ENCODE measurements at places on chromosomes 1 and 21. TPM values are rescaled to one million over a fixed set of nuclear protein-coding genes. Genes with fewer than 3 reads are reported as not detected.

The CASQ1 gene
- not detected for total RNA-seq

GRCh38 chr1:226589008-226589733 lies 40.6 kb downstream of the STUM start:
- no peak for DNase-seq

The C4BPB gene
- total RNA-seq: not detected

DNA sequence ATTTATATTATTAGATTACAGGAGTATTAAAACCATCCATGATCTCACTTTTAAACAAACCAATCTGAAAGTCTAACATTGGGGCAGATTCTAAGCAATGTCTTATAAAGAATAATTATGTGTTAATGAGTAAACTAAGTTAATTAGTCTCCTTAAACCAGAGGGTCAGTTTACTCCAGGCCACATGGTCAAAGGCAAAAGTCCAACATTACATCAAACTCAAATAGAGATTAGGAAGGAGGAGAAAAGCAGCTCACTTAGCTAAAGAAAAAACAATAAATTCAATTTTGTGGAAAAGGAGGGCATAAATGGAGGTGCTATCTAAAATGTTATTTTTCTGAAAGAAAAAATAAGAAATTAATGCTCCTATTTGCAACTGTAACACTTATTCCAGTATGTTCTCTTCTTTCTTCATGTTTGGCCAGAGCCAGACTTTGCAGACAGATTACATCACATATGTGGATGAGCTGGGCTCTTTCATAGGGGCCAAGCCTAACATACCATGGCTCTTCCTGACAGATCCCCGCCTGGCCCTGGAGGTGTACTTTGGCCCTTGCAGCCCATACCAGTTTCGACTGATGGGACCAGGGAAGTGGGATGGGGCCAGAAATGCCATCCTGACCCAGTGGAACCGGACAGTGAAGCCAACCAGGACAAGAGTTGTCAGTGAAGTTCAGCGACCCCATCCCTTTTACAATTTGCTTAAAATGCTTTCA lies 24.3 kb upstream of the FMO2 start:
- DNase-seq: no peak

- no peak for DNase-seq
These were observed 42.4 kb downstream of the GLUL start for GRCh38 chr1:182348961-182349747.

DNA sequence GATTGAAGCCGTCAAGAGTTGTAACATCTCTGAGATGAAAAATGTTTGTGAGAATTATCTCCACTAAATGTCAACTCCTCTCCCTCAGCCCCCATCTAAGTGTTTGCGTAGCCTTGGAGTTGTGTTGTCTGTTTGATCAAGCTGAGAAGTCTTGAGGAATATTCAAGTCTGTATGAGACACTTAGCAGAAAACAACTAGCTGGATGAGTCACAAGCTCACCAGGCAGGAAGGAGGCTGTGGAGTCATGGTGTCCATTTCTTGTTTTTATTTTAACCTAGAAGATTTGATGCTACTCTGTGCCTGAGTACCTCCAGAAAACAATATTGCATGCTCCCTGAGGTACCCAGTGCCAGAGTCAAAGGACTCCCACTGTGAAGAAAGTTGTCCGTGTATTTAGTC lies 211.6 kb upstream of the PLXNA2 start:
- no peak for DNase-seq

The OR2W3 gene
- 0.31 TPM for total RNA-seq

GRCh38 chr1:39398278-39399021 lies 93.0 kb upstream of the BMP8A start:
- no peak for DNase-seq

GRCh38 chr1:197441999-197442414 lies 174.0 kb downstream of the CRB1 start:
- DNase-seq: no peak

The MED8 gene
- 42.6 TPM for total RNA-seq

DNA sequence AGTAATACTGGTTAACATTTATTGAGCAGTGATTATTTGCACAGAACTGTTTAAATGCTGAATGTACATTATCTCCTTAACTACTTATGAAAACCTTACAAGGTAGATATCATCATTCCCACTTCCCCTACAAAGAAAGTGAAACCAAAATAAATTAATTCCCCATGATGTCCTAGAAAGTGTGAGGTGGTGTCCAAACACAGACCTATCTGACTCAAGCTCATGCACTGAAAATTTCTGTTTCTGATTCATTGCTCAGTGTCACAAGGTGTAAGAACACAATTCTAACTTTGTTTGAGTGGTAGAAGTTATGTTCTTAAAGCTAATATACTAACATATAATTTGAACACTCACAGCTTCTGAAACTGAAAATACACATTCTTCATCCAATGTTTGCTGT lies 178.7 kb downstream of the MRPL39 start:
- no peak for DNase-seq

DNA sequence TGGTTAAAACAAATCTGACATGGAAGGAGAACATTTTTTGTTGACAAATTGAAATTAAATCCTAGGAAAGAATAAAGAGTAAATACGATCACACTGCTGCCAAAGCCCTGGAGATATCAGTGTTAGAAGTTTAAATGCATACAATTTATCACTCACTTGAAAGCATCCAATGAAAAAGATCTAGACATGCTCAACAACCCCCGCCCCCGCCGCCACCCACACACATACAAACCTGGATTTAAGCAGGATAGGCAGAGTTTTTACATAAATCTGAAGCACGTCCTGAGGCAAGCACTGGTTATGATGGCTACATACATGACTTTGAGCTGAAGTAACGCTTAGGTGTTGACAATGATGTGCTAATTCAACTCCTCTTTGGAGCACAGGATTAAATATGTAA lies 58.5 kb downstream of the LYST start:
- no peak for DNase-seq

DNA sequence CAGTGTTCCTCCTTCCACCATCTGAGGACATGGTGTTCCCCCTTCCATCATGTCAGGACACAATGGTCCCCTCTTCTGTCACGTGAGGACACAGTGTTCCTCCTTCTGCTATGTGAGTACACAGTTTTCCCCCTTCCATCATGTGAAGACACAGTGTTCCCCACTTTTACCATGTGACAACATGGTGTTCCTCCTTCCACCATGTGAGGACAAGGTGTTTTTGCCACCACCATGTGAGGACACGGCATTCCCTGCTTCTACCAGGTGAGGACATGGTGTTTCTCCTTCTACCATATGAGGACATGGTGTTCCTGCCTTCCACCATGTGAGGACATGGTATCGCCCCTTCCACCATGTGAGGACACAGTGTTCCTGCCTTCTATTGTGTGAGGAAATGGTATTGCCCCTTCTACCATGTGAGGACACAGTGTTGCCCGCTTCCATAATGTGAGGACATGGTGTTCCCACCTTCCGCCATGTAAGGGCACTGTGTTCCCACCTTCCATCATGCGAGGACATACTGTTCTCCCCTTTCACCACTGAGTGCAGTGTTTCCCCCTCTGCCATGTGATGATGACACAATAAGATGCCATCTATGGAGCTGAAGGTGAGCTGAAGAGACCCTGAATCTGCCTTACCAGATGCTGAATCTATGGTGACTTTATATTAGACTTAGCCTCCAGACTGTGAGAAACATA lies 132.3 kb downstream of the FCRL5 start:
- DNase-seq: no peak

DNA sequence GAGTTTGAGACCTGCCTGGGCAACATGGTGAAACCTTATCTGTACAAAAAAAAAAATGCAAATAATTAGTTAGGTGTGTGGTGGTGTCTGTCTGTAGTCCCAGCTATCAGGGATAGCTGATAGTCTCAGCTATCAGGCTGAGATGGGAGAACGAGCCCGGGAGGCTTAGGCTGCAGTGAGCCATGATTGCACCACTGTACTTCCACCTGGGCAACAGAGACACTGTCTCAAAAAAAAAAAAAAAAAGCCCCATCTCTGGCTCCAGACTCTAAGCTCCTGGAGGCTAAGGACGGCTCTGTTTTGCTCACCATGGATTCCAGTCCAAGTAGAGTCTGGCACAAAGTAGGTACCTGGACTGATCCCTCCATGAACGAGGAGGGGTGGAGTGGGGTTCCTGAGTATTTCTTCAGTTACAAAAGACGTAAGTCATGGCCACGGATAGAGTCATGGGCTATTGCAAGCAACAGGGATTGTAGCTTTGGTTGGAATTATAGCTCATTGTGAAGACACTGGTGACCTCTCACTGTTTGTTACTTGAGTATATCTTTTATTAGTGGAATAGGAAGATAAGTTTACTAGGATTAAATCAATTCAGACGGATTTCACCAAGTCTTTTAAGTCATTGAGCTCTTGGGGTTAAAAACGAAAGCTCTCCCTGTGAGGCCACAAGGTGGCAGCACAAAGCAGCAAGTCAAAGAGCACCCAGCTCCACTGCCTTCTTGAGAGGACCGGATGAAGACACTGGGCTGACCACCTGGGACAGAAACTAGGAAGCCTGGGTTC lies 35.6 kb upstream of the TMEM61 start:
- peak; percentile 76 for DNase-seq

The ZNF697 gene
- total RNA-seq: 0.17 TPM

- DNase-seq: no peak
These were observed 26.1 kb upstream of the RGL1 start for GRCh38 chr1:183778568-183779433.

The ZNF695 gene
- 0.33 TPM for total RNA-seq

- no peak for DNase-seq
These were observed 7.8 kb downstream of the KCNJ15 start for GRCh38 chr21:38264571-38264970.

DNA sequence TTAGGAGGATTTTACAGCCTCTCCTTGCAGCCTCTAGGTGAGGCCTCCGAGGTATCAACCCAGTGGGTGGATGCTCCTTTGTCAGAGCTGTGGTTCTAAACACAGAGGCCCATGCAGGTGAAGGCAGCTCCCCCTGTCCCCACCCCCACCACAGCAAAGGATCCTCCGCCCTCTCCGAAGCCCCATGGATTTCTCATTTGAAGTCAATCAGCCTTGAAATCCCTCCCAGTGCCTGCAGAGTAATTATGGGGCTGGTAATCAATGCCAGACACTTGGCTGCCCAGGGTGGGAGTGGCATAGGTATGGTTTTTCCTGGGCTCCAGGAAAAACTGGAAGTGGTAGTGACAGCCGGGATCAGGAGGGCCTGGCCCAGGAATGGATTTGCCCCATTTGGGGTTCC lies 119.5 kb upstream of the CSF3R start:
- no peak for DNase-seq

The ANXA9 gene
- not detected for total RNA-seq

GRCh38 chr1:22039594-22040285 lies 12.8 kb upstream of the CDC42 start:
- peak; percentile 90 for DNase-seq

DNA sequence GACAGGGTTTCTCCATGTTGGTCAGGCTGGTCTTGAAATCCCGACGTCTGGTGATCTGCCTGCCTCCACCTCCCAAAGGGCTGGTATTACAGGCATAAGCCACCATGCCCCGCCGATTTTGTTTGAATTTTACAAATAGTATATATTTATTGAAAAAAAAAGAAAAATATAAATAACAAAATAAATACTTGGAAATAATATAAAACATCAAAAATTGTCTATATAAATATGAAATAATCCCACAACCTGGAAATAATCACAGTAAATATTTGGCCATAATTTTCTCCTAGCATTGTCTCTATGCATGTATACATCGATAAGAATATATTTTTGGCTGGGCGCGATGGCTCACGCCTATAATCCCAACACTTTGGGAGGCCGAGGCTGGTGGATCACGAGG lies 2.7 kb upstream of the PLOD1 start:
- no peak for DNase-seq

DNA sequence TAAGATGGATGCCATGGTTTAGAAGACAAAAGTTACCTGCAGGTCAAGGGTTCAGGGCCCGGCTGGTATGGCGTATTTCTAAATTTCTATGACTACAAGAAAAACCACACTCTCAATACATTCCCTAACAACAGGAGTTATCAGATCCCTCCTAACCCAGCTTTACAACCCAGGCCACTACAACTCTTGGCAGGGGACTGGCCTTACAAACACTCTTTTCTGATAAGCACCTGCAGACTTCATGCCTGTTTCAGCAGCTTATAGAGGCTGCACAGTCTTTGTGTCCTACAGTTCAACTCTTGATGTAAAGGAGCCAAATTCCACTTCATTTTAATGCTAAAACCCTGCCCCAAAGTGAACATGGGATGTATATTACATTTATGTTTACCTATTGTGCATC lies 461.4 kb downstream of the SIPA1L2 start:
- no peak for DNase-seq

The CD101 gene
- total RNA-seq: 2.3 TPM

- no peak for DNase-seq
These were observed 8.3 kb upstream of the ERICH3 start for GRCh38 chr1:74681851-74682250.

GRCh38 chr1:21020151-21020550 lies 156.5 kb downstream of the EIF4G3 start:
- no peak for DNase-seq

- DNase-seq: no peak
These were observed 115.5 kb downstream of the NMNAT2 start for GRCh38 chr1:183302452-183303322.

GRCh38 chr1:39890273-39890672 lies 7.0 kb upstream of the TRIT1 start:
- DNase-seq: no peak

The SYPL2 gene
- total RNA-seq: not detected

The HHAT gene
- total RNA-seq: 0.56 TPM

The KRTAP19-3 gene
- total RNA-seq: not detected

DNA sequence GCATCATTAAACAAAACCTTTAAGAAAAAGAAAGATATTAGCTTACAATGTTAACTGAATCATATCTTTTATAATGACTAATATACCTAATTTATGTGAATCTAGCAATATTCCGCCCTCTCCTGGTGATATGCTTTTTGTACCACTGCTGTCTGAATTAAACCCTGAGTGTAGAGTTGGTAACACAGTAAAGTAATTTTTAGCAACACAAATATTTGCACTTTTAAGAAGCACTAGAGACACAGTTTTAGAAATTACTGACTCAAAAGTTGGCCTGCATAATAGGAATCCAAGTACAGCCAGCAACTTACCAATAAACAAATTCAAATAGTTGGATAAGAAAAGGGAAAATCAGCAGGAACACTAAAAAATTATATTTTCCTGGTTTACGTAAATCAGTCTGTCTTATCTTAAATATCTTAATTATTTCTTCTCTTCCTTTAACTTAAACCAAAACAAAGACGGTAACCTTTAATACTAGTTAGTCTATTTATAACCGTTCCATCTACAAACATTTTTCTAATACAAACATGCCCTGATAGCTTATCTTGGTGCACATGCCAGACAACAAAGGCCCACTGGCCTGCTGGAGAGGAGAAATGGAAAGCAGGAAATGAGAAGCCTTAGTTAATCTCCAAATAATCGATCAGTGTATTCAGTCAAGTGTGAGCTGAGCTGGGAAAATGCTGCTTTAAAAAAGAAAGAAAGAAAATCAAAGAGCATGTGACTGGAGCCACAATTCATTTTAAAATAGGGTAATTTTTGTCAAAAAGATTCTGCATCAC lies 246.0 kb downstream of the RERE start:
- no peak for DNase-seq

All from natural killer cell treated with Interleukin-12 subunit alpha and Interleukin-12 subunit beta and Interleukin-15 and Interleukin-18, amount 100 ng/mL, for 72 hours (primary cell).